ENCODE measurements at places on chromosomes 2 and 18.

GRCh38 chr2:10788855-10789254 is 23.7 kb downstream of the PDIA6 start:
- DNase-seq = no peak

- no peak for DNase-seq
Measured at GRCh38 chr18:73124175-73124574, 256.4 kb upstream of the NETO1 start.

- DNase-seq = no peak
Measured at GRCh38 chr2:8086357-8086756, 595.5 kb upstream of the ID2 start.

DNA sequence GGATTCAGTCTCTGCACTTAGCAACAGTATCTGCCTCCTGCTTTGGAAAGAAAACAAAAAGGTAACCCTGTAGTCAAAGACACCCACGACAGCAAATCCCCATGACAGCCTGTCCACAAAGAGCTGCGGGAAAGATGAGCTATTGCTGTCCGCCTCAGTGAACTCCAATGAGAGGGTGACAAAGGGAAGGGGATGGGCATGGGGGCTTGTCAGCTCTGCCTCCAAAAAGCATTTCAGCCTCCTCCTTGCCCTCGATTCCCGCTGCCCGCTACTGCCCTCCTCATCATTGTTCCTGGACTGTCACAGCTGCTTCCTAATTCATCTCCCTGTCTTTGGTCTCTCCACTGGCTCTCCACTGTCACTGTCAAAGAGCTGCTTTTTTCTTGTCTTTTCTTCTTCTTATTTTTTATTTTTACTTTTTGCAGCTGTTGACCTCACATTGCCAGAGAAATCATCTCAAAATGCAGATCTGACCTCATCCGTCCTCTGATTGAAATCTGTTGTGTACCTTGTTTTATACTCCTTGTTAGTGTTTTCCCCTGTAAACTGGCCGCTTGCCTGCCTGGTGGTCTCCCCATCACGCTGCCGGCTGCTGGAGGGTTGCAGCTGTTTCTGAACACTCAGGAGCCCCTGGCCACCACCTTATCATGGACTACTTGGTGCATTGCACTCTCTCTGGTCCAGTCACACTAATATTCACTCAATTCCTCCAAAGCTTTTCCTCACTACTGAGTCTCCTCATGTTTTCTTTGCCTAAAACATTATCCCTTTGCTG is 7.9 kb upstream of the E2F6 start:
- DNase-seq = no peak

- DNase-seq = no peak
Measured at GRCh38 chr2:51401546-51401945, 369.6 kb upstream of the NRXN1 start.

DNA sequence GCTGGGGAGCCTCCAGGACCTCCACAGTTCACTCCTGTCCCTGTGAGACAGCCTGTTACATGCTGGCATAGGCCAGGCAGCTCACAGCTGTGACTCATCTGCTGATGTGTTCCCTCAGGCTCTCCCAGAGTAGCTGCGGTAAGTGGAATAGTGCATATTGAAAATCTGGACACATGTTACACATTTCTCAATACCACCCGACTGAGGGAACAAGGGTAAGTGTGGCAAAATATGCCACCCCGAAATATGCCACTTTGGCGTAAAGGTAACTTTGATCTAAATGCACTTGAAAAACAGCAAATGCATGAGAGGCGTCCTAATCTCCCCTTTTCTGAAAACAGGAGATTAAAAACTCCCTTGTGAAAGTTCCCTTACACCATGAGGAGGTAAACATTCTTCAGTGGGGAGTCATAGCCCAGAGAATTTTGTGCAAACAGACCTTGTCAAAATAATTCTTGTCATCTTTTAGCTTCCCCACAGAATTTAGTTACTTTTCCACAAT is 557.9 kb downstream of the CCDC85A start:
- no peak for DNase-seq

- DNase-seq = no peak
Measured at GRCh38 chr2:236936446-236936940, 149.2 kb upstream of the COPS8 start.

DNA sequence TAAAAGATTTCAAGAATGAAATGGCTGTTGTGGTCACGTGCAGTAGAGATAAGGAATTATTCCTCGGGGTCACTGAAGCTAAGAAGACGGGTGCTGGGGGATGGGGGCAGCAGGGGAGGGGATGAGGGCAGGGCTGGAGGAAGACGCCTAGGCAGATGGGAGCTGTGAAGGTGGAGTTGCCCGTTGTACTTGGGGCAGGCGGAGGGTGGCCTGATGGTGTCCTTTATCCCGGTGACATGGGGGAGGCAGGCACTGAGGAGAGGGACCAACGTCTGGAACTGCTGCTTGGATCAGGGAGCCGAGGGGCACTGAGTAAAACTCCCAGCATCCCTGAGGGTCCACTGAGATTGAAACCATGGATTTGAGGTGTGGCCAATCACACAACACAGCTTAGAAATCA is 64.9 kb downstream of the ZCCHC2 start:
- DNase-seq = no peak

DNA sequence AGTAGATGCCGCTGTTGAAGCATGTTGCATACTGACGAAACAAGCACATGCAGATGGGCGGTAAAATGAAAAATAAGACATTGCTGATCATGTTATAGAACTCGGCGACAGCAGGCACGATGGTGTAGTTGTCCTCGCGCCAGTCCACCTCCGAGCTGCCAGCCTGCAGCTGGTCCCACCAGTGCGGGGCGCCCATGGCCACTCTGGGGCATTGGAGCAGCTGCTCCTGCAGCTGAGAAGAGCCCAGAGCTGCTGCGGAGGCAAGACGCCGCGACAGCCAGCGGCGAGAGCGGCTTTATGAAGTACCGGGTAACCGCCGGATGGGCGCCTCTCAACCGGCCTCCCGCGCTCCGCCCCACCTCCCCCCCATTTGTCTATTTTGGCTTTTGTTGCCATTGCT is 32.6 kb upstream of the ADAM23 start:
- no peak for DNase-seq

DNA sequence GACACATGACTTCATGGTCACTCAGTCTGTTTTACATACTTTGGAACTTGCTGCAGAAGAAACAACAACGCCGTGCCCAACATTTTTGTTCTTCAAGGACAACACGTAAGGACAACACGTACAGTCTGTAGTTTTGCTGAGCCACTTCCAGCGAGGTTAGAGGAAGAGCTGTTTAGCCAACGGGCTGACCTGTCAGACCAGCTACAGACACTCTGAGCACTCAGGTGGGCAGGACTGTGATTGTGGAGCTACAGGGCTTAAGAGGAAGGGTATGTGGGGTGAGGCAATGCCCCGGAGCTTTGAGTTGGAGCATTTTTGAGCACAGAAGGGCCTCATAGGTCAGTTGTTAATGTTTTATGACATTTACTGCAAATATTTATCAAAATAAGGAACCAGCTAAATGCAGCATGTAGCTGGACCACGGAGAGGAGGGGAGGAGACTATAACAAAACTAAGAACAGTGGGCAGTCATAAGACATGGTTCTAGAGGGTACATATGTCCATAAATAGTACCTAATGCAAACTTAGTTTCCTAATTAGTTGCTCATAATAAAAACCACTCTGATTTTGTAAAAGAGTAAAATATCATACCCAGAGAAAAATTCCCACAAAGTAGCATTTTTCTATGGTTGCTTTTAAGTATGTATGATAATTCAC is 26.3 kb upstream of the NPC1 start:
- no peak for DNase-seq

- DNase-seq = no peak
Measured at GRCh38 chr2:151483546-151483945, 73.8 kb downstream of the RIF1 start.

DNA sequence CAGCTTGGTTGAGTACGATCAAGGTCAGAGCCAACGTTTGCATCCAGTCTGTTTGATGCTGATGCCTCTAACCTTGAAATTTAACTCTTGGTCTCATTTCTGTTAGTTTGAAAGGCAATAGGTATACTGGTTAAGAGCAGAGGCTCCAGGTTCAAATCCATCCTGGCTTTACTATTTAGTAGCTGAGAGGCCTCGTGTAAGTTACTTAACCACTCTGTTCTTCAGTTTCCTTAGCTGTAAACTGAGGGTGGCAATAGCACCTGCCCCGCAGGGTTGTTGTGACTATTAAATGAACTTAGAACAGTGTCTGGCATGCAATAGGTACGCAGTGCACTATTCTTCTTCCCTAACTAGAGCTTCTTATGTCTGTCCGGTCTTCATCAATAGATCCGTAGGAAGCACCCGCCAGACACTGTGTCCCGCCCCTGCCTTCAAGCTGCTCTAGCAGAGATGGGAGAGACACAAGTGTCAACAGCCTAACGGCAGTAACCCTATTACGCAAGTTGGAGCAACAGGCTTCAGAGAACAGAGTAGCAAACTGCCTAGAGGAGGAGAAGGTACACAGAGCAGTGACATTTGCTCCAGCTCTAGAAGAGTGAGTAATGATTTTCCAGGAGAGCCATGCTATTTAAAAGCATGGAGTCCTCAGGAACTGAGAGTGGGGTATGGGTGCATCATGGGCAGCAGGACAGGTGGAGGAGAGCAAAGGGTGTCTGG is 62.7 kb upstream of the ST3GAL5 start:
- DNase-seq = no peak

DNA sequence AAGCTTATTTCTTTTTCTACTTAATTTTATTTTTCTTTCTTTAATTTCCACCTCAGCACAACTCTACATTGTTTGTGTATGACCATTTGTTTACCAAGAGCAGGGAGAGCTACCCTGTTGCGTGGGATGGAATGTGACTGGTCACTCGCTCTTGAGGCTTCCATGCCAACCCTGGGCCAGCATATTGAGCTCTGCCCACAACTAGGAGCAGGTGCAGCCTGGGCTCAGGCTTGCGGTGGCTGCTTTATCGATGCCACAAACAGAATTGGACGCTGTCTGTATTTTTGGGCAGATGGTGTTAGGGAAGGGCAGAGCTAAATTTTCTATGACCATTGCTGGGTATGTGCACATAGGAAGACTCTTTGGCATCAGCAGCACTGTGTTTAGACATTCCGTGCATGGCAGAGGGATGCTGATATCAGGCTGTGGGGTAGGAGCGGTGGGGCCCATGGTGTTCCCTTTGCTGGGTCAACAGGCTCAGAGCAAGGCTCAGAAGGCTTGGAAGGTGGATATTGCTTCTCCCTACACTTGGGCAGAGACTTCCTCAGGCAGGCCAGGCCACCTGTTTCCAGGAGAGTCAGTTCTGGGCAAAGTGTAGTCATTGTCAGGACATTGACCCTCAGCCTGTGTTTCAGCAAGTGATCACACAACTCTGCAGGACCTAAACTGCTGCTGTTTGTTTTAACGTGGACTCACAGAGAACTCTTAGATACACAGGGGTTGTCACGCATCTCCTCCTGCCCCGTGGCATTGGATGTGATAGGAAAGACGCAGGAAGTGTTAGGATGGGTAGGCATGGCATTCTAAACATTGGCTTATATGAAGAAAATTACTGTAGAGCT is 40.2 kb downstream of the TMEM182 start:
- no peak for DNase-seq

- DNase-seq = no peak
Measured at GRCh38 chr2:165953306-165953654, 296 bp downstream of the TTC21B start.

DNA sequence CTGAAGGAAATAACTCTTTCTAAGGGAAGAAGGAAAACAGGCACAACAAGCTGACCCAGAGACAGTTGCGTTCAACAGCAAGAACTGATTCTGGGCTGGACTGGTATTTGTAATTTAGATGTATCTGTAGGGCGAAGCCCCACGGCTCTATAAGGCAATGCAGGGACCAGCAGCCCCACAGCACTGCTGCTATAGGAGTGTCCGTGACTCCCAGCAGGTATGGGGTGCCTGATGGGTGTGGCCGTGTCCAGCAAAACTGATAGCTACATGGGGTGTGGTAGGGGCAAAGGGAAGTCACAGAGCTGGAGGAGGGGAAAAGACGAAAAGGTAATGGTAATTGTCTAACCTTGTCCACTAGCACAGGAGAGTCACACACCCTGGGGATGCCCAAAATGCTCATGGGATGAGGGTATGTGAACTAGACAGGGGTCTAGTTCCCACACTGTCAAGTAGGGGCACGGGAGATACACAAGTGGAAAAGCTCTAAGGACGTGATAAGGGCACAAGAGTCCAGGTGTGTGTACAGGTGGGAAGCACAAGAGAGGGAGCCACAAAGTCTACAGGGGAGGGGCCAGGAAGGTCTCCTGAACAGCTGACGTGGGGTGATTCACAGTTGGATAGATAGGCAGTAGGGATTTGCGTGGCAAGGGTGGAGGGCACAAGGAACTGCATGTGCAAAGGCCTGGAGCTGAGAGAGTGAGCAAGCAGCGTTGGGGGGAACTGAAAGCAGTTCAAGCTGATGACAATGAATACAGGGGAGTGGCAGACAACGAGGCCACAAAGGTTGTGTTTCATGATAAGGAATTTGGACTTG is 48.5 kb upstream of the ASPRV1 start:
- no peak for DNase-seq

- DNase-seq = no peak
Measured at GRCh38 chr2:207077266-207077665, 88.5 kb downstream of the KLF7 start.

GRCh38 chr2:169393068-169393590 is 30.8 kb upstream of the LRP2 start:
- DNase-seq = no peak

- no peak for DNase-seq
Measured at GRCh38 chr2:69977906-69978482, 16.6 kb upstream of the ASPRV1 start.

- DNase-seq = no peak
Measured at GRCh38 chr2:15630121-15630977, 38.7 kb downstream of the DDX1 start.

DNA sequence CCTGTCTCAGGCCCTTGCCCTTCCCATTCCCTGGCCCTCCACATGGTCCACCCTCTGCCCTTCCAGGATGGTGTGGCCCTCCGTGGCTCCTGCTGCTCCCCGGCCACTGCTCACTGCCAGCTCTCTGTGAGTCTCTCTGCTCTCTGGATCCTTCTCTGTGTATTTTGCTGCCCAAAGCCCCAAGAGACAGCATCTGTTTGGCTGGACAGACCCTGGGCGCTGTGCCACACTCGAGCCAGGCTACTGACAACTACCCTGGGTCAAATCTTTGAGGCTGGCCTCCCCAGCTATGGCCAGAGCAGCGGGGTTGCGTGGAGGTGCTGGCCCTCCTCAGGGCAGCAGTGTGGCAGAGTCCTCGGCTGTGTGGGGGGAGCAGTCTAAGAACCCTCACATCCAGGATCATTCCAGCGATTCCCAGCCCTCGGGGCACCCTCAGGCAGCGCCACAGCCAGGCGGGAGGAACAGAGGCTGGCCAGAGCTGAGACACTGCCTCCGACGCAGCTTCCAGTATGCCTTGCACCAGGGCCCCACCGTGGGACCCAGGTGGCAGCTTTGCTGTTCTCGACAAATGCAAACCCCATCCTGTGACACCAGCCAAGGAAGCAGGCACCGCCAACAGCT is 139.4 kb upstream of the GLI2 start:
- peak; percentile 75 for DNase-seq

- no peak for DNase-seq
Measured at GRCh38 chr2:43569921-43570320, 25.9 kb downstream of the THADA start.

DNA sequence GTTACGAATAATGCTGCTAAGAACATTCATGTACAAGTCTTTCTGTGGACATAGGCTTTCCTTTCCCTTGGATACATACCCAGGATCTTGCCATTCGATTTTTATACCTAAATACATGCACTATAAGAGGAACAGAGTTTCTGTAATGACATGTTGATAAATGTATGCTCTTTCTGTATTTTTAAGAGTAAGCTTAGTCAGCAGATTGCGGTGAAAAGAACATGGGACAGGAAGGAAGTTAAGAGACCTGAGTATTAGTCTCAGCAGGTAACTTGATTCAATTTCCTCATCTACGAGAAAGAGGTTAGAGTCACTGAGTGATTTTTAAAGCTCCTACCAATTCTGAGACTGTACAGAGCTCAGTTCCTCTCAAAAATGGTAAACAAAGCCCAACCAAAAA is 2.6 kb upstream of the TLK1 start:
- no peak for DNase-seq

Measured in globus pallidus (tissue), 1 donor.